ENCODE measurements at places on chromosomes 6 and 20.

- no peak for DNase-seq
Measured at GRCh38 chr20:58646703-58647102, 4.4 kb upstream of the STX16 start.

GRCh38 chr6:160226118-160226591 lies 32.5 kb downstream of the SLC22A2 start:
- DNase-seq: no peak

GRCh38 chr6:128427139-128427538 lies 93.3 kb downstream of the PTPRK start:
- DNase-seq: no peak

DNA sequence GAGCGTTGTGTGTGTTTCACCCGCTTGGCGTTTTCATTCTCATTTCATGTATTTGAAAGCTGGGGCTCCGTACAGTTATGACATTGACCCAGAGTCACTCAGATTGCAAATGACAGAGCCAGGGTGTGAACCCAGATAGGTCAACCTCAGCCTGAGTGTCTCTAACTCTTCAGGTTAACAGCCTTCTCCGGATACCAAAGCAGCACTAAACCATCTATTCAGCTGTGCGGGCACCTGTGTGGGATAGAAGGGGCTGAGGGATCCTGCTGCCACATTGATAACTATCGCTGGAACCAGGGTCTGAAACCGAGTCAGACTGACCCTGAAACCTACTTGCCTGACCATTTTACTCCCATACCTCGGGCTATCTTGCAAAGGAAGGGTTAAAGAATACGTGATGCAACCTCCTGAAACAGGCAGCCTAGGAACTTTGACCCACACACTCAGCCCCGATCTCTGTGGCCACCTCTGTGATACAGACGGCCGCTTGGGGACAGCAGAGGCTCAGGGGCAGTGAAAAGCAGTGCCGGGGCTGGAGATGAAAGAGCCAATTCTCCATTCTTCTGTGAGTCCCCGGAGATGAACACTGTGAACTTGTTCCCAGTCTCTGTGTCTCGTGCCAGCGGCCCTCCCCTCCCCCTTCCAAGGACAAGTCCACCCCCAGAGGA lies 233.5 kb upstream of the QKI start:
- peak; percentile 27 for DNase-seq

DNA sequence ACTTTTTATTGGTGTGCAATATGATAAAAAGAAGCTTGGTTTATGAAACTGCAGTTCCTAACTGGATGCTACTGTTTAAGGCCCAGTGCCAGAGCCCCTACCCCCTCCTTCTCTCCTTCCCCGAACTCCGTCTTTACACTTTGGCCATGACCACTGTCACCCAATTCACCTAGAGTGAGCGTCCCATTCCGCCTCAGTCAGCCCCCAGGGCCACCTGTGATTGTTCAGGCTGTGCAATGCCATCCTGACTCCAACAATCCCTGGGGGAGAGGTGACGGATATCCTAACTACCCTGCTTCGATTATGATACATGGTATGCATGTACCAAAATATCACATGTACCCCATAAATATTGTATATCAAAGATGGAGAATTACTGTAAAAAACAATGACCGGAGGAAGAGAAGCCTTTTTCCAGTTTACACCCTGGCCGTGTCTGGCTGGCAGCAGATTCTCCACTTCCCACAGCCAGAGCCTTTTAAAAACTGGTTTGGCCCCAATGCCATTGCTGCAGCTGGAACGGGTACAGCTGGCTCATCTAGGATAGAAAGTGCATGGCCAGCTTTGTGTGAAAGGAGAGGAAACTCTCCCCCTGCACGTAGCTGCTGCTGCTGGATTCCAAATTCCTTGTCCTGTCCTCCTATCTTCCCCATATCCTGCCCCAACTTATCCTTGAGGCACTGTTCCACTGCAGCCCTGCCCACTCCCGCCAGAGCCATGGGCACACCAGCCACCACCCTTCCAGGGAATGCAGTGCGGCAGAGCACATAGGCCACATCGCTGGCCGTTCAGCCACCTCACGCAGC lies 99.7 kb downstream of the JPH2 start:
- no peak for DNase-seq

DNA sequence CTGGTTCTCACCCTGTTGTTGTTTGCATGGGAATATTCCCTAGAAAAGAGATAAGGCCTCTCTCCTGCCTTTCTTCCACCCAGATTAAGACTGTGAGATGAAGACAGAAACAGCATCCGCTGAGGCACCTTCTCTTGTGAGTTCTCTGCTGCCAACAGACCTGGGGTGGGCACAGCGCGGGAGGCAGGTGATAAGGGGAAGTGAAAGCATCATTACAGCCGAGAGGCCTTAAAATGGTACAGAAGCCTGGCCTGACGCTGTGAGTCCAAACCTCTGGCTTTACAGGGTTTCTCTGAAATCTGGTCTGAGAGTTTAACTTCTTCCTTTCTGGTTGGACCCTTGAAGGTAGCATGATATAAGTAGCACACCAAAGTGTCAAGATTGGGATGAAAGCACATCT lies 21.0 kb upstream of the IYD start:
- no peak for DNase-seq

GRCh38 chr6:766625-767024 lies 73.7 kb upstream of the EXOC2 start:
- DNase-seq: no peak

- no peak for DNase-seq
Measured at GRCh38 chr6:117194978-117195377, 70.4 kb upstream of the VGLL2 start.

DNA sequence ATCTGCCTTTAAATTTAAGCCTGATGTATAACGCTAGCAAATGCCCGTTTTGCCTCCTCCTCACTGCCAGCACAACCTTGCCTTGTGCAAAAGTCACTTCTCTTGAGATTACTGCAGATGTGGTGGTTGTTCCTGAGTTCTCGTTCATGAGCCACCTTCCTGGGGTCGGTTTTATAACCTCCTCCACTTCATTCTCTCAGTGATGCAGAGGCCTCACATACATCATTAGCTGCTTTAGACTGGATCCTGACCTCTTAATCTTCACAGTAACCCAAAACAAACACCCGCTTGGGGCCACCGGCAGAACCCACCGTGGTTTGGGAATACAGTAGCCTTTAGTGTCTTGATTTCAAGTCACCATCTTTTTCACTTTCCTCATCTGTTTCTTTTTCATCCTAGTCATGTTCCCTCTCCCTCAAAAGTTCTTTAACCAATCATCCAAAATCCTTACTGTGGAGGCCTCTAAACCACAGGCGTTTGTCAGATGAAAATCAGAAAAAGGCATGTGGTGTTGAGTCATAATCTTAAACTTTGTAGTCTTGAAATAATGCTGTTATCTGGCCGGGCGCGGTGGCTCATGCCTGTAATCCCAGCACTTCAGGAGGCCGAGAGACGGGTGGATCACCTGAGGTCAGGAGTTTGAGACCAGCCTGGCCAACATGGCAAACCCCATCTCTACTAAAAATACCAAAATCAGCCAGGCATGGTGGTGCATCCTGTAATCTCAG lies 430.3 kb upstream of the SOX4 start:
- no peak for DNase-seq
